Naive thymus-derived CD4-positive, alpha-beta T cell (primary cell): ENCODE measurements at places on chromosomes 4 and X.

DNA sequence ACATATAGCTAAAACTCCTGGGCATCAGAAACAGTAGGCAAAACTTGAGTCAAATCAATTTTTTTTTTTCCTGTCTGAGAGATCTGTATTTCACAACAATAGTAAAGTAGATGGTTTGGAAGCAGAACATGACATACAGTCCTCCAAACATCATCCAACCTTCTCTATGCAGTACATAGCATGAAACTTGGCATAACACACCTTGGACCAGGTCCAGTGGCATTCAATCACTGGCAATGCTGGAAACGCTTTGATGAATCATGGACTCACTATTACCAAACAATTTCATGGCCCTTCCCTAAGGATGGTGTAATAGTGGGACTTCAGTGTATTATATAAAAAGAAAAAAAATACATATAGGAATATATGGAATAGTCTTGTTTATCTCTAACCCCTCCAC is 154.6 kb downstream of the FMR1NB start:
- H3K4me3 ChIP-seq, result no peak overlapping the region
- DNase-seq, result no peak
- no peaks in the 10 kb centered on the region for H3K4me1 ChIP-seq
- H3K36me3 ChIP-seq, result no peaks in the 10 kb centered on the region
- H3K27me3 ChIP-seq, result no peaks in the 10 kb centered on the region
- no peak overlapping the region for H3K27ac ChIP-seq

- H3K4me1 ChIP-seq, result no peaks in the 10 kb centered on the region
- no peaks in the 10 kb centered on the region for H3K27me3 ChIP-seq
- no peak overlapping the region for H3K4me3 ChIP-seq
- H3K36me3 ChIP-seq, result no peaks in the 10 kb centered on the region
- no peak overlapping the region for H3K27ac ChIP-seq
Measured at GRCh38 chr4:144591401-144591800, 54.6 kb upstream of the HHIP start.

GRCh38 chr4:59240011-59240410 is 1960.1 kb upstream of the ADGRL3 start:
- no peak overlapping the region for H3K27ac ChIP-seq
- DNase-seq, result no peak
- H3K36me3 ChIP-seq, result no peaks in the 10 kb centered on the region
- H3K4me1 ChIP-seq, result no peaks in the 10 kb centered on the region

GRCh38 chr4:17055788-17056187 is 157.3 kb upstream of the LDB2 start:
- no peak overlapping the region for H3K4me3 ChIP-seq
- DNase-seq, result no peak
- H3K27me3 ChIP-seq, result no peaks in the 10 kb centered on the region
- H3K36me3 ChIP-seq, result no peaks in the 10 kb centered on the region
- no peaks in the 10 kb centered on the region for H3K4me1 ChIP-seq

- H3K27ac ChIP-seq, result no peak overlapping the region
- no peaks in the 10 kb centered on the region for H3K27me3 ChIP-seq
- H3K4me3 ChIP-seq, result no peak overlapping the region
- H3K4me1 ChIP-seq, result no peaks in the 10 kb centered on the region
- DNase-seq, result peak; percentile 1
Measured at GRCh38 chrX:37993837-37994619, 12.3 kb upstream of the SYTL5 start.

DNA sequence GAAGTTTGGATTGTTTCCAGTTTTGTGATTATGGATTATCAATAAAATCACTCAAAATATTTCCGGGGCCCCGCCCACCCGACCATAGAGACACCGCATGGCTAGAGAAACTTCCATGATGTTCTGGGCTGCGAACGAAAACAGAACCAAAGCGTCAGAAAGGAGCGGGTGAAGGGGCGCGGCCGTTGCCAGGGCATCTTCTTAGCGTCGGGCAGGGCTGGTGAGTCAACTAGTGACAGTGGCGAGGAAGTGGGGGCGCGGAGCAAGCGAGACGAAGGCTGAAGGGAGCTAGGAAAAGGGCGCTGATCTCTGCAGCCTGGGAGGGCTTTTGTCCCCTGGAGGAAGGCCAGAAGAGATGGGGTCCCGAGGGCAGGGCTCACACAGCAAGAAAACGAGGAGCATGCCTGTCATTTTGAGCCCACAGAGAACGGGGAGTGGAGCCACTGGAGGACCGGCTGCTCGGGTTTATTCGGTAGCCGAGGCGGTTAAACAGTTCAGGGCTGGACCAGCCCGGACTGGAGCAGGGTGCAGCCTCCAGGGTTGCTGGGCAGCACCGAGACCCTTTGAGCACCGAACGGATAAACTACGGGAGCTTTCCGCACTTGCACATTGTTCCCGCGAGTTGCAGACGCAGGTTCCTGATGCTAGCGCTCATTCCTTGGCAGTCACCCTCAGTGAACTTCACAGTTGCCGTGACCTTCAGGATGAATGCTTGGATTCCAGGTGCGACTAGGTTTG is 298.1 kb upstream of the TRPC5 start:
- H3K27ac ChIP-seq, result no peak overlapping the region
- no peaks in the 10 kb centered on the region for H3K27me3 ChIP-seq
- no peak for DNase-seq
- H3K4me3 ChIP-seq, result no peak overlapping the region
- no peaks in the 10 kb centered on the region for H3K4me1 ChIP-seq

DNA sequence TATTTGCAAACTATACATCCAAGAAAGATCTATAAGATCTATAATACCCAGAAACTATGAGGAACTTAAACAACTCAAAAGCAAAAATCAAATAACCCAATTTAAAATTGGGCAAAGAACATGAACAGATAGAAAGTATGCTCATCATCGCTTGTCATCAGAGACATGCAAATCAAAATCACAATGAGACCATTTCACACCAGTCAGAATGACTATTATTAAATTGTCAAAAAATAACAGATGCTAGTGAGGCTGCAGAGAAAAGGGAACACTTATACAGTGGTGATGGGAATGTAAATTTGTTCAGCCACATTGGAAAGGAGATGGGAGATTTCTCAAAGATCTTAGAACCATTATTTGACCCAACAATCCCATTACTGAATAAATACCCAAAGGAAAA is 1451.7 kb upstream of the ADGRL3 start:
- H3K27ac ChIP-seq, result no peak overlapping the region
- no peaks in the 10 kb centered on the region for H3K27me3 ChIP-seq
- no peaks in the 10 kb centered on the region for H3K4me1 ChIP-seq
- H3K4me3 ChIP-seq, result no peak overlapping the region
- no peak for DNase-seq
- H3K36me3 ChIP-seq, result no peaks in the 10 kb centered on the region
